ENCODE measurements at places on chromosomes 1 and 21.

DNA sequence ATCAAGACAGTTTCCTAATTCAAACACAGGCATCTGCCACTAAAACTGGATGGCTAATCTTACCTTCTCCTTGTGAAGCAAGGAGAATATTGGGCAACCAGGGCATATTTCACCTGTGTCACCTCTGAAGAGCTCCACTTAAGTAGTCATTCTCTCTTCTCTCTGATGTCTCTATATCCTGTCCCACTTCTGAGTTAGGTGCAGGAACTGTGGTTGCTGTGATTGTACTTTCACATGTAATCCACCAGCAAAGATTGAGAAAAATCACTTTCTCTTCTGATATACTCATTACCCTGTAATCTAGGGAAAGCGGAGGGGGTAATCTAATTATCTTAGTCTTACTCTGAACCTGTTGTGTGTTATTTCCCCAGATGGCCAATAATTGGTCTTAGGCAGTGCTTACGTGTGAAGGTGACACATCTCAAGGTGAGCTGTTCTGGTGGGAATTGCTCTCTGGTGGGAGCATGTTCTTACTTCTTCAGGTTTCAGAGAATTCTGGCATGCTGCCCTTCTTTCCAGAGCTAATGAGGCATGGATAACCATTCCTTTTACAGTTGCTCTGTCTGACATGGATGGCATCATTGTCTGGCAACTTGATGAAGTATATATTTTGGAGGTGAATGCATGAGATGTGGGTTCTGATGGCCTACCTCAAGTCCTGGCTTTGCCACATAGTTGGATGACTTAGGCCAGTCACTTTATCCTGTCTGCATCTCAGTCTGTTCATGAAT, 12.0 kb downstream of the XCL2 start:
- no peak for DNase-seq

GRCh38 chr21:41839387-41840000, 39.6 kb downstream of the PRDM15 start:
- DNase-seq: no peak

- DNase-seq: no peak
Measured at GRCh38 chr1:219875860-219876259, 52.5 kb downstream of the SLC30A10 start.

DNA sequence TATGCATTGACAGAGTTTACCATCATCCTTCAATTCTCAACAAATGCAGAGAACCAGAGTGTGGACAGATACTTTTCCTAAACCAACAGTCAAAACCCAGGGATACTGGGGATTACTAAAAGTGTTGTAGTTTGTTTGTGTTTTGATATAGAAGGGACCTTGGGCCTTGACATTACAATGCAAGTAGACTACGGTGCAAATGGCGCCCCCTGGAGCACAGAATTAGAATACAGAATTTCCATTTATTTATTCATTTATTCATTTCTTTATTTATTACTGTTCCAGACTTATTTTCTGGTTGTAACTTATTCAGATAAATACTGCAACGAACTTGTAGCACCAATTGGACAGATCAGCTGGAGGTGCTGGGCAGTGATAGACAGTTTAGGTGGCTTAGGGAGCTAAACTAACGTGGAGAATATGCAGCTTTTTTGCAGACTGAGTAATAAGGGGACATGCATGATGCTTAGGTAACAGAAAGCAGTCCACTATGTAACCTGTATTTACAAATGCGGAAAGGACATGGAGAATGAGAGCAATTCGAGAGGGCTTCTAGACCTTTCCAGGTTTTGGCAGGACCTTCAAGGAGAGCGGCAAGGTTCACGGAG, 42.6 kb downstream of the KIRREL1 start:
- DNase-seq: peak; percentile 61

DNA sequence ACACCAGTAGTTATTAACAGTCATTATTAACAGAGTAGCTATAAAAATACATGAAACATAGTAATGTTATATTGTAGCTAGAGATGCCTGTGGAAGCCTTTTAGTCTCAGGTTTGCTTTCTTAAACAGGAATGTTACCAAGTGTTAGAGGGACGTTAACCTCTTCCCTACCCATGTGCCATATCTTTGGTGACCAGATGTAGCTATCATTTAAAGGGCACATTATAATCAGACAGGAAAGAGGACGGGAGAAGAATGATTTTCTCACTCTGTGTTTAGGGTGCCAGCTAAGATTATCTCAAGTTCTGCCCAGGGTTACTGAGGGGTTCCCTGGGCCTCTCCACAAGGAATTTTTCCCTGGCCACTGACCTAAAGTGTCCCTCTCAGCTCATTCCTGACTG, 20.9 kb upstream of the UBL4B start:
- DNase-seq: no peak

DNA sequence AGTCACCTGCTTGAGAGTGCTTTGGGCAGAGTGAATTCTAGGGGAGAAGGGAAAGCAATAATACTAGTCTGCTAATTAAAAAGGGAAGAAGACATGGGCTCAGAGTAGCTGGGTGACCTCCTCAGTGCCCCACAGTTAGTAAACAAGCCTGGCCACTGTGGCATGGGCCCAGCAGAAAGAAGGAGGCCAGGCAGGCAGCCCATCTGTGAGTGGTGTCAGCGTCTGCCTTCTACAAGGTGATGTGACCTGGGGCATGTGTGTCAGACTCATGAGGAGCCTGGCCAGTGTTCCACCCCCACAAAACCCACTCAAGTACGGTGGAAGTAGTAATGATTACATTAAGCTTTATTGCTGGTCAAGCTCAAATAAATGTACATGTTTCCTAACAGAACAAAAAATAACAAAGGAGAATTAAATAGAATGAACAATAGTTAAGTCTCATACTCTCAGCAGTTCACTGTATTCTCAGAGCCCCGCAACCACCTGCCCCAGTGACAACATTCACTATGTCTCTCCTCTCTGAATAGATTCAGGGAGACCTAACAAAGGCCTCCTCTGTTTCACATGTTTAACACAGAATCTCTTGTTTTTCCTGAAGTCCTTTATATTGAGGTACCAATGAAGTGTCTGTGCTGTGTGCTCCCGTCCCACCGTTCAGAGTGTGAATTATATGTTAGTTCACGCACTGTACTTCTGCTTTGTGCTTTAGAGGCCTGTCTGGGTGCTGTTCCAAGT, 32.5 kb downstream of the SLC22A15 start:
- peak; percentile 75 for DNase-seq

DNA sequence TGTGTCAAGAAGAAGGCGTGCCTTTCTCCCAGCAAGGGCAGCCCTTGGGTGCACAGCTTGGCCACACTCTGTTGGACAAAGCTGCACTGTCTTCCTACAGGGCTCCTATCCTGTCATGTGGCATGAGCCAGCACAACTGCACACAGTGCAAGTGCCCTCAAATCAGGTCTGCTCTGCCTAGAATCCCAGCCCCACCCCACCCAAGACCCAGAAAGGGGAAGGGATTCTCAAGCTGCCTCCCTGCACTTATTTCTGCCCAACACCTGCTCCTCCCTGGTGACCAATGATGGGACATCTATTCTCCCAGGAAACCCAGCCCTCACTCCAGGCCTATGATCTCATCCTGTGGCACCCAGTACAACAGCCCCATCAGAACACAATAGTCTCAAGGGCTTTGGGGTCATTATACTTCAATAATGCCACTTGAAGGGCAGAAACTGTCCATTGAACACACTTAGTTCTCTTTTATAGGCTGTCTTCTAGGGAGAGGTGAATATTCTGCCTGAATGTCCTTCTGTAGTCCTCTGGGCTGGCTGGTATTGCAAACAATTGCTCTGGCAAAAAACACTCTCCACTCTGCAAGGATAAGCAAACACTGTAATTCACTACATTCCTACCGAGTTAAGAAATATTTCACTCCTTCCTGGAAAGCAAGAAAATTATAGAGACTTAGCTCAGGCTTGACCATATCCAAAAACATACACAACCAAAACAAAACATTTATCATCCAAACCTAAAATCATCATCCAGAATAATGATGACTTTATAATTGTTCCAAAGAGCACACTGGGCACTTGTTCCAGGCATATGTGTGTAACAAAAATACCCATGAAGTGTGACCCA, 43.1 kb upstream of the IGSF3 start:
- peak; percentile 87 for DNase-seq

DNA sequence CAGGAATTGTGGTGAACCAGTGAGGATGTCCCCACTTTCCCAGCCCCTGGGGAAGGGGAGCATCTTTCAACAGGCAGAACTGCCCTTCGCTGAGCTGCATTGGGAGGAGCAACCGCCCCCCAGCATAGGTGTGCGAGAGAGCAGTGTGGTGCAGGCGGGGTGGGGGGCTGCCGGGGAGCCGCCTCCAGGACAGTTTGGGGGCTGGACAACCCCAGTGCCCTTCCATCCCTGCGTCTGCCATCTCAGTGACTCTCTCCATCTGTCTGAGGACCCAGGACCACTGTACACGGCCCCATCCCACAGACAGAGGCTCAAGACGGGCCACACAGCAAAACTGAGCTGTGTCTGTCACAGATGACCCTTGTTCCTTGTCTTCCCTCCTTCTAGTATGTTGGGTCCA, 14.2 kb downstream of the PODN start:
- no peak for DNase-seq
